ENCODE measurements at places on chromosomes 11 and 22.

- DNase-seq = no peak
These were observed 27.0 kb downstream of the GDPD5 start for GRCh38 chr11:75498556-75499255.

DNA sequence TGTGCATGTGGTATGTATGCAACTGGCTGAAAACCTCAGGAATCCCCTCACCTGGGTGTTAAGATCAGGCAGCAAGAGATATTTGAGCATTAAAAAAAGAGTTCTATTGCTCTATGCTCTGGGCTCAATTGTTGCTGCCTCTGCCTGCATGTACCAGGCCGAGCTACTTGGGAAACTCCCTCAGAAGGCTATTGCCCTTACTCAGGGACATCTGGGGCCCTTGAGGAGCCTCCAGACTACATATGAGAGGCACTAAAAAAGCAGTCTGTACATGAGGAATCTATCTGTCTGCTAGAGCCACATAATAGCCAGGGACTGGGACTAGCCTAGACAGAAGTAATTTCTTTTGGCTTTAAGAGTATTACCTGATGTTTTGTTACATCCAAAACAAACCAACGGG lies 120.1 kb downstream of the SWAP70 start:
- DNase-seq = no peak

DNA sequence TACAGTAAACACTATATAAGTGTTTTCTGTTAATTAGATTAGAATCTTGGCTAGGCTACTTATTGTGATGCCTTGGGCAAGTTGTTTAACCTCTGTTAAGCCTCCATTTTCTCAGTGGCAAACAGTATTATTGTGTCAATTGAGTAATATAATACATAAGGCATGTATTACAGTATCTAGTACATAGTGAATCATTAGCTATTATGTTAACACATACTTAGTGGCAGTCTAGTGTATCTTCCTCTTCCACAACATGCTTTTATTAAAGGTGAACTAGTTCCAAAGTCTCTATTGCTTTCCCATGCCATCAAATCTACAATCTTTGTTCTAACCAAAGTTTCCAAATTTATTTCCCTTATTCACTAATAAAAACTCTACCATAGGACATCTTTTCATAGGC lies 200.9 kb downstream of the SOX6 start:
- DNase-seq = no peak

GRCh38 chr11:102846292-102846691 lies 2.9 kb upstream of the MMP3 start:
- DNase-seq = no peak

DNA sequence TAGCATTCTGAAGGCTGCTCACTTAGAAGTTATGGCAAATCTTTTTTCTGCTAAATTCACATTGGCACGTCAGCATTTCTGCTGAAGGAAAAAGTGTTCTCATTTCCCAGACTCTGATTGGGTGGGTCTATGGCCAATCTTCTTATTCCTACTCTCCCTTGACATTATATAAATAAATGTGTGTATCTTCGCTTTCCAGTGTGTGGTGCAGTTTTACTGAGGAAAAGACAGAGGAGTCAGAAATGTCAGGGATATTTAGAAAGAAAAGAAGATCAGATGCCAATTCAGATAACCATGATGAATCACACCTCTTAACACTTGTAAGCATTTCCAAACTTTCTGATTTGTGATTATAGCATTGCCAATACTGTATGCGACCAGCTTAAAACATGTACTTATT lies 3.2 kb upstream of the BDNF start:
- DNase-seq = no peak

- DNase-seq = no peak
These were observed 247.0 kb upstream of the SESN3 start for GRCh38 chr11:95478003-95478402.

GRCh38 chr11:133399855-133400625 lies 132.3 kb downstream of the OPCML start:
- DNase-seq = no peak

DNA sequence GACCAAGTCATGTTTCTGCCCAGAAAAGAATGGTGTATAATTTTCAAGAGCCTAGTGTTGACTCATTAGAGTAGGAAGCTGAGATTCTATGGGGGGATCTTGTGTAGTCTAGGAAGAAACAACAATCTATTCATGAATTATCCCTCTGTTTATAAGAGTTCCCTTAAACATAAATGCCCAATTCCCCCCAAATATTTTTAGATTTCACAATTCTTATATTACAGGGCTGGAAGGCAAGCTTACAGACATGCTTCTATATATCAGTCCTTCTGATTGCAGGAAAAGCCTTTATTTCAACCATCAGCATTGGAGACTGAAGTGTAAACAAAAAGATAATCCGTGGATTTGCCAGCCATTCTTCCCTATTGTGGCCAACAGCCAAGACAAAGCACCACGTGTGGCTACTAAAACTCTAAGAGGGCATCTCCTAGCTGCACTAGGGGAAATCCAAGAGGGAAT lies 71.4 kb downstream of the NAT10 start:
- no peak for DNase-seq

- no peak for DNase-seq
These were observed 111.0 kb downstream of the RBFOX2 start for GRCh38 chr22:35917651-35918050.

All from stimulated activated CD4-positive, alpha-beta T cell treated with anti-CD3 and anti-CD28 coated beads, TNF-alpha, amount 100 ng/mL, for 4 hours (primary cell).